ENCODE measurements at places on chromosomes 6 and 20. TPM values are rescaled to one million over a fixed set of nuclear protein-coding genes. Genes with fewer than 3 reads are reported as not detected.

- peak; percentile 37 for DNase-seq
These were observed 18.3 kb downstream of the RAET1L start for GRCh38 chr6:150006961-150007464.

- DNase-seq: no peak
These were observed 84.8 kb downstream of the AHI1 start for GRCh38 chr6:135412761-135413160.

GRCh38 chr6:151901009-151901411, 93.5 kb downstream of the ESR1 start:
- DNase-seq: no peak

Gene PDE7B
- polyA plus RNA-seq: 1.2 TPM

Gene CST5
- 0.68 TPM for polyA plus RNA-seq

- no peak for DNase-seq
These were observed 1.1 kb upstream of the TCF15 start for GRCh38 chr20:611047-611842.

DNA sequence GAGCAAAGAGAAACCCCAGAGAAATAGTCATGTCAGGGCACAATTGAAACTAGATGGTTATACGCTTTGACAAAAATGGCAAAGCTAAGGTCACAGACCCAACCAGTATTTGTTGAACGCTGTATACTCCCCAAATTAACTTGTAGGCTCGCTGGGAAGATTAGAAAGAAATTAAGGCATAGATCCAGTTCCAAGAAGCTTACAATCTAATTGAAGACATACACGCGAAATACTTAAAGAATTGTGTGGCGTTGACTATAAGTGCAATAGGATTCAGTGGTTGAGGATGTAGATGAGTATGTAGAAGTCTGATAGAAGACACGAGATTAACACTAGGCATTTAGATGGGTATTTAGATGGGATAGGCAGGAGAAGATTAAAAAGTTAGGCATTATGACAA, 525 bp downstream of the FAM229B start:
- DNase-seq: no peak

Gene BPIFB2
- 0.30 TPM for polyA plus RNA-seq

Gene TUBB1
- not detected for polyA plus RNA-seq

DNA sequence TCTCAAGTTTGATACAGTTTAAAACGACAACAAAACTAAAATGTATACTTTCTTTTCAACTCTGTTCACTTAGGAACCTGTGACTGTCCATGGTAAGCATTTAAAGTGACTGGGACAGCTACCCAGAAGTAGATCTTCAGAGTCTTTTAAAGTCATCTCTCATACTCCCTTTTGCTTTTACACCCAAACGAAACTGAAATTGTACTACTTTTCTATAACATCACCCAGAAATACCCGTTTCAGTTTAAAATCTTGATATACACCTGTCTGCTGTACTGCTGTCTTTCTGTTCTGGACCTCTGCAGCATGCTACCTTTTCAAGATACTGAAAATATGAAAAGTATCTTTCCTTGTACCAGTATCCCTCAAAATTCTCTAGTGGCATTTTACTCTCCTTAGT, 170.4 kb upstream of the THEMIS start:
- no peak for DNase-seq

GRCh38 chr6:89630488-89630887, 8.1 kb downstream of the LYRM2 start:
- no peak for DNase-seq

- peak; percentile 46 for DNase-seq
These were observed 8.9 kb downstream of the EHMT2 start for GRCh38 chr6:31888276-31889258.

DNA sequence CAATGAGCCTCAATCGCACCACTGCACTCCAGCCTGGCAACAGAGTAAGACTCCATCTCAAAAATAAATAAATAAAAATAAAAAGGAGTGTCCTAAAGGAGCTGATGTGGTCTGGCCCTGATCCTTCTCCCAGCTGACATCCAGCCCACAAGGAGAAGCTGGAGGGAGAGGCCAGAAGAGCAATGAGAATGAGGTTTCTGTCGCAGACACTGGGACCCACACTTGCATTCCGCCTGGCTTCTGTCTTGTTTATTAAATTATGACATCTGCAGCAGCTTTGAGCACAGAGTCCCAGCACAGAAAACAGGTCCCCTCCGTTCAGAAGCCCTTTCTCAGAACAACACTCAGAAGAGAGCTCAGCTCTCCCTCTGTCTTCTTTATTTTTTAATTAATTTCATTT, 10.3 kb upstream of the E2F1 start:
- DNase-seq: no peak

DNA sequence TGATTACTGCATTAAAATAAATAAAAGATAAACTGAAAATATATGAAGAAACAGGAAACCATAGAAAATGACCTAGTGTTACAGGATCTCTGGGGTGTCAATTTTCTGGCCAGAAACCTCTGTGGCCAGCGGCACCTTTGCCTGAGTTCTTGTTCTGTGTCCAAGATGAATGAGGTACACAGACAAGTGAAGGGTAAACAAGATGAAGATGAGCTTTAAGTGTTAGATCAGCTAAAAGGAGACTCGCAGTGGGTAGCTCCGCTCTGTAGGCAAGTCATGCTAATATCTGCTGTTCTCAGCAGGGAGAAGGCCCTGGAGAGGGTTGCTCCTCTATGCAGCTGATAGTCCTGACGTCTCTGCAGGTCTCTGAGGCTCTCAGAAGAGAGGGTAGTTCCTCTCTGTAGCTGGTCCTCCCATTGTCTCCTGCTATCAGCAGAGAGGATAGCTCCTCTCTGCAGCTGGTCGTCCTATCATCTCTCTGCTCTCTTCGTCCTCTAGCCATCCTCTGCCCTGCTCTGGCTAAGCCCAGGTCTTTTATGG, 35.9 kb upstream of the TBC1D22B start:
- DNase-seq: no peak

GRCh38 chr20:60113024-60113724, 155.0 kb downstream of the CDH26 start:
- no peak for DNase-seq

DNA sequence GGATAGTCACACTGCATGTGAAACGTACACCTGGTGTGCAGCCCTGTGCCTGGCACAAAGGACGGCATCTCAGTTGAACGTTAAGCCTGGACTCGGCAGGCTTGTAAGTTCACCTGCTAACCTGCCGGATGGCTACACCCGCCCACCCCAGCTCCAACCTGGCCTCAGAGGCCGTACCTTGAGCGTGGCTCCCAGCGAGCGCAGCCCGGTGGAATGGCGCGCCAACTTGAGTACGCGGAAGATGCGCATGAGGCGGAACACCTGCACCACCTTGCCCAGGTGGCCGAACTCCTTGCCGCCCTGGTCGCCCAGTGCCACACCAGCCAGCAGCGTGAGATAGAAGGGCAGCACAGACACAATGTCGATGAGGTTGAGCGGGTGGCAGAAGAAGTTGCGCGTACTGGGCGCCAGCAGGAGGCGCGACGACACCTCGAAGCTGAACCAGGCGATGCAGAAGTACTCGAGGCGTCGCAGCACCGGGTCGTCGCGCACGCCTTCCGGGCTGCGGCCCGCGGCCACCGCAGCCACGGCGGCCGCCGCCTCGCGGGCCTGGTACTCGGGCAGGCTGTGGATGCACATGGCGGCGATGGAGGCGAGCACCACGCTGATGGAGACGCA, 3.3 kb downstream of the KCNS1 start:
- DNase-seq: no peak

Gene RNF39
- 2.2 TPM for polyA plus RNA-seq

DNA sequence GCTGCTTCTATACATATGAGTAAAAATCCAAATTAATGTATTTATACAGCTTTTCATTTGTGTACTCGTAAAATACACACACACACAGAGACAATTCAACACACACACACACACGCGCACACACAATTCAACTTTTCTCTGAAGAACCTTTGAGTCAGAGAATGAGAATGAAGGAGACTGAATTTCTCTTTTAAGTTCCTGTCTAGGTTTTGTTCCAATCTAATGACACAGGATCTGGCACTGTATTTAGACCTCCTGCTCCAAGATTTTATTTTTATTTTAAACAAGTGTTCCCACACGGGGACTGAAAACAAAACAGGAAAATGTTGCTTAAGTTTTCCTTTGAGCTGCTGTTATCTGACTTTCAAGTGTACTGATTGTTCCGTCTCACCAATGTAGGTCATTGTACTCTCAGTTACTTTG, 250.8 kb downstream of the LAMA2 start:
- no peak for DNase-seq

GRCh38 chr20:52497731-52498130, 306.2 kb upstream of the ZFP64 start:
- DNase-seq: no peak

- DNase-seq: no peak
These were observed 15.3 kb upstream of the EXOC2 start for GRCh38 chr6:708237-708598.
